HCT116 (cell line): ENCODE measurements at places on chromosomes 6 and 20. TPM values are rescaled to one million over a fixed set of nuclear protein-coding genes. Genes with fewer than 3 reads are reported as not detected.

Gene GLP1R
- not detected for total RNA-seq

GRCh38 chr20:722822-723644, 45.3 kb downstream of the SLC52A3 start:
- no peak for DNase-seq

DNA sequence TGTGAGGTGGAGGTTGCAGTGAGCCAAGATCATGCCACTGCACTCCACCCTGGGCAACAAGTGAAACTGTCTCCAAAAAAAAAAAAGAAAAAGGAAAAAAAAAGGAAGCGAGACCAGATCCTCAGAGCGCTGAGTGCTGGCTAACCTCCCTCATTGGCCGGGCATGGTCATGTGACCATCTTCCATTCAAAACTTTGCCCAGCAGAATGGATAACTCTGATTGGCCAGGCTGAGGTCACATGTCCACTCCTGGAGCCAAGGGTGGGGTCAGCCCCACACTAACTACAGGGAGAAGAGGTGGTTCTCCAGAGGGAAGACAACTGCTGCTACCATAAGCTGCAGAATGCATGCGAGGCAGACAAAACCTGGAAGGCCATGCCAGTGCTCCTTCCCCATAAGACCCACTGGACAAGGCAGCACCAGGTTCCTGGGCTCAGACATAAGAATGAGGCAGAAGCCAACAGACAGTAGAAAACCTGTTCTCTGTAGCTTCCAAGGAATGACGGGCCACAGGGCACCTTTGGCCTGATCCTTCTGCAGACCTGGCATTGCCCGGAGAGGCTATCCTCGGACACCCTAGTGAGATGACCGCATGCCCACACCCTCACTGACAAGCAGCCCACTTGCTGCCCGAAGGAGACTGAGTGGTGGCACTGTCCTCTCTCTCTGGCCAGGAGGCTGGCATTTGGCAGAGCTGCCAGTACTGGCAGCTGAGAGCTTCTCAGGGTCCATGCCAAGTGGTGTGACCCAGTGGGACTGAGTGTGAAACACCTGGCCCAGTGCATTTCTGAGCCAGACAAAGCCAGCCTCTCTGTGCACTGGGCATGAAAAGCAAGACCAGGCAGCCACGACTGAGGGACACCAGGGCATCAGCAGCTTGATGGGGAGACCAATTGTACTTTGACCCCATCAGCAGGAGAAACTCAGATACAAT, 311.9 kb upstream of the SULF2 start:
- peak; percentile 7 for DNase-seq

- no peak for DNase-seq
Observed at GRCh38 chr20:32894711-32895355, 36.1 kb downstream of the EFCAB8 start.
